ENCODE measurements at places on chromosomes 11 and 22.

DNA sequence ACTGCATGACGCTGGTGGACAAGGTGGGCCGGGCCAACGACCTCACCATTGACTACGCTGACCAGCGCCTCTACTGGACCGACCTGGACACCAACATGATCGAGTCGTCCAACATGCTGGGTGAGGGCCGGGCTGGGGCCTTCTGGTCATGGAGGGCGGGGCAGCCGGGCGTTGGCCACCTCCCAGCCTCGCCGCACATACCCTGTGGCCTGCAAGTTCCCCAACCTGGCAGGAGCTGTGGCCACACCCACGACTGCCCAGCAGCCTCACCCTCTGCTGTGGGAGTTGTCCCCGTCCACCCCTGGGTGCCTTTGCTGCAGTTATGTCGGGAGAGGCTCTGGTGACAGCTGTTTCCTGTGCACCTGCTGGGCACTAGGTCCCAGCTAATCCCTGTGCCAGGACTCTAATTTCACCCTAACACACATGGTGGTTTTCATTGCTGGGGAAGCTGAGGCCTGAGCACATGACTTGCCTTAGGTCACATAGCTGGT, 49.0 kb upstream of the PPP6R3 start:
- DNase-seq, result no peak

GRCh38 chr22:46329616-46330015, 5.9 kb upstream of the TRMU start:
- no peak for DNase-seq

- DNase-seq, result no peak
Observed at GRCh38 chr22:23212061-23213021, 32.0 kb downstream of the BCR start.

- no peak for DNase-seq
Observed at GRCh38 chr22:43299736-43300135, 43.4 kb downstream of the SCUBE1 start.

DNA sequence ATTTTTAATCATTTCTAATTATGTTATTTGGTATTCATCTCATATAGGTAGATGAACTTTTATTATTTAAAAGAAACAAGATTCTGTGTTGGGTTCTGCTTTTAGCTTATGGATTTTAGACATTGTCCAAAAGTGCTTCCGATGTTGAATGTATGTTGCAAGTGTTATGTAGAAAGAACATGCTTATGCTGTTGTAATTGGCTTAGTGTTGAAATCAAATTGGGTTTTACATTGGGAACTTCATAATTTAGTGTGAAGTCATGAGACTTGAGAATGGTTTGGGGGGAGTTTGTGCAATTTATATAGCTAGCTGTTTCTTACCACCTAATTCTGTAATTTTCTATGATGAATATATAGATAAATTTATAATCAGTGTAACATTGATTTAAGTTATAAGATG, 3.6 kb downstream of the MTMR3 start:
- no peak for DNase-seq

GRCh38 chr11:17528906-17529843, 15.0 kb downstream of the USH1C start:
- DNase-seq, result no peak

GRCh38 chr11:60921259-60921658, 3.0 kb upstream of the TMEM132A start:
- DNase-seq, result no peak

- no peak for DNase-seq
Observed at GRCh38 chr11:12723421-12724300, 49.4 kb downstream of the TEAD1 start.

- DNase-seq, result no peak
Observed at GRCh38 chr11:86669424-86669823, 3.0 kb downstream of the ME3 start.

GRCh38 chr22:29309332-29310064, 3.0 kb downstream of the GAS2L1 start:
- no peak for DNase-seq

DNA sequence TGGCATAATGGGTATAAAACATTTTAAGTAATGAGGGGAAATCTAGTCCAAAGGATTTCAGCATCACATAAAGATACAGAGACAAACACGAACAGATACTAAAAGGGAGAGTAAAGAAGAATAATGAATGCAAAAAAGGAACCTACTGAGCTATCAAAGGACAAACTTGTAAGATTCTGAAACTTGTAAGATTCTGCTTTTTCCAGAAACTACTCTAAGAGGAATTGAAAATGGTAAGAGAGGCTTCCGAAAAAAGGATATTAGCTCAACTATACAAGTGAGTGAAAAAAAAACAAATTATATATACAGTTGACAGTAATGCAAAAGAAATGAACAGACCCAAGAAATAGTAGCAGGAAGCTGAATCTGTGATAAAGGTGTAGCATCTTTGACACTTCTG, 37.7 kb downstream of the POLD3 start:
- DNase-seq, result no peak

GRCh38 chr11:72856065-72856464, 41.9 kb downstream of the ATG16L2 start:
- DNase-seq, result no peak

DNA sequence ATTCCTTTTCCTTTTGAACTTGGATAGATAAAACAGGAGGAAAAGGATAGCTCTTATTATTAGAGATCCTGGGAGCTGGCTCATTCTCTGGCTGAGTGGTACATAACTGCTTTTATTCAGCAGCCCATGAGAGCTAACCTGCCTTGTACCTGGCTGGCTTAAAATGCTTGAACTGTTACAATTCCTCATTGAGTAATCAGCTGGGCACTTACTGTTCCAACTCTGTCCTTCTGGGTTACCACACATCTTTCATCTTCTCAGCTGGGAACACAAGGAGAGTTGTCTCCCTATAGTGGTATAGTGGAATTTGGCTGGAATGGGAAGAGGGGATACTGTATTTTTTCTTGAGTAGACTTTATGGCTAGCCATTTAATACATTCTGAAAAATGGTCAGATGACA, 39.8 kb upstream of the SPTBN2 start:
- DNase-seq, result no peak

GRCh38 chr11:76551400-76551799, 106.6 kb downstream of the EMSY start:
- no peak for DNase-seq

DNA sequence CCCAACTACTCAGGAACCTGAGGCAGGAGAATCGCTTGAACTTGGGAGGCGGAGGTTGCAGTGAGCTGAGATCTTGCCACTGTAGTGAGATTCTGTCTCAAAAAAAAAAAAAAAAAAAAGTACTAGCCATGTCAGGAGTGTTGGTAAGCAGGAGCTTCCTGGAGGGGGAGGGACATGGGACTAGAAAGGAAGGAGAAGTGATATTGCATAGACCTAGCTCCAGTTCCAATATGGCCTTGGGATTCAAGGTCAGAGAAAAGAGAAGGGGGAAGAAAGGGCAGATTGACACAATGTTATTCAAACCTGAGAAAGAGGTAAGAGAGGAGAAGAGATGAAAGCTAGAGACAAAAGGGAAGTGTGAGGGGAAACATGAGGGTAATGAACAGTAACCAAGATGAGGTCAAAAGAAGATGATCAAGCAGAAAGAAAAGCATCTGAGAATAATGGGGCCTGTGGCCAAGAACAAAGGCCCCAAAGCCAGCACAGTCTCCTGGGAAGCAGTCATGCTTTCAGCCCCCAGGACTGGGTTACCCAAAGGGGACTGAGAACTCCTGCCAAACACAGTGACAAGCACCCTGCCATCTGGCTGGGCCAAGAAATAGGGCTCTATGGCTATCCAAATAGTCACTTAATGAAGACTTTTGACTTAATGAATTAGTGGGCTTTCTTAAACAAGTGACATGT, 51.7 kb upstream of the FTH1 start:
- DNase-seq, result no peak

DNA sequence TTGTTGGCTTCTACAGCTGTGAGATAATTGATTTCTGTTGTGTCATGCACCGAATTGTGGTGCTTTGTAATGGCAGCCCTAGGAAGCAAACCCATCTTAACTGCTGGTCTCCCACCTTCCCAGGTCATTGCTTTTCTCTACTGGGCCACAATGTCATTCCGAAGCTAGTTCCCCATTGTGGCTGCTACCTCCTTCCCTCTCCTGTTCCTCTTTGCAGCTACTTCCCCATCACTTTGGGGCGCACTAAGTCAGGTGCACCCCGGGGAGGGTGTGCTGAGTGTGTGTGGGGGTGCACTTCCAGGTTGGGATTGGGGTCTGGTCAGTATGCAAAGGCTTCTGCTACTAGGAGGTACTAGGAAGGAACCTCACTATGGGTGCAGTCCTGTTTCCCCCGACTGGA, 109.3 kb downstream of the ST3GAL4 start:
- DNase-seq, result no peak

DNA sequence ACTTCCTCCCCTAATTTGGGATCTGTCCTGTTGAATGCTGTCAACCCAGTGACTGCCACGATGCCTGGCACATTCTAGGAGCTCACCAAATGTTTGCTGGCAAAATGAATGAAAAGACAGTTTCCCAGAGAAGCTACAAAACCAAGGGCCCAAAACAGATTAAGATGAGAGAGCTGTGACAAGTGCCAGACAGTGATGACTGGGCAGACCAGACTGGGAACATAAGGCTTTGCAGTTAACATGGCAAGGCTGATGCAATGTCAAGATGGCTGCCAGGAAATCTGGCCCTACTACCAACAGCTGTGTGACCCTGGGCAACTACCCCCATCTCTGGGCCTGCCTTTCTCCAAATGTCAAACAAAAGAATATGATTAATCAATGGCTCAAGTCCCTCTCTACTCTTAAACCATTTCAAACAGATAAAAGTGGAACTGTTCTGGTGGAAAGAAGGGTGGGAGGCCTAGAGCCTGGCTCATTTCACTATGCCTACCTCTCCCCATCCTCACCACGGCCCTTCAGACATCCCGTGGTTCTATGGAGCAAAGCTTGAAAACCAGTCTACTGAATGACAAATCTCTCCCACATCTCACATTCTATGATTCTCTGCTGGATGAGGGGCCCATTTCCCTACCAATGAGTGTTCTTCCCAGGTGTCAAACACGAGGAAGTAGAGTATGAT, 12.8 kb downstream of the AP1B1 start:
- no peak for DNase-seq

DNA sequence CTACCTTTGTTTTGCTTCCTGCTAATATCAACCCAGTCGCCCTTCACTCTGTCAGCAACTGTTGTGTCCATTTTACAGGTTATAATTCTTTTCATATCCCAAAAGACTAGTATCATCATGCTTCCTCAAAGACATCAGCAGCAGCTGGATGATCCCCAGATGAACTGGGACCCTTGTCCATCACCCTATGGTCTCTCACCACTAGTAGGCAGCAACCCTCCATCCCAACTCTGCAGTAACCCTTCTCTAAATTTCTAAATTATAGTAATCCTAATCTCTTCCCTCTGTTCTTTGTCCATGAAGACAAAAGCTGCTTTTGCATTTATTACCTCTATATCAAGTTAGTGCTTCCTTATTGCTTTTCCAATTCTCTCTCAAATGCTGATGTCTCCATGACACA, 1025.8 kb downstream of the FAM181B start:
- no peak for DNase-seq

DNA sequence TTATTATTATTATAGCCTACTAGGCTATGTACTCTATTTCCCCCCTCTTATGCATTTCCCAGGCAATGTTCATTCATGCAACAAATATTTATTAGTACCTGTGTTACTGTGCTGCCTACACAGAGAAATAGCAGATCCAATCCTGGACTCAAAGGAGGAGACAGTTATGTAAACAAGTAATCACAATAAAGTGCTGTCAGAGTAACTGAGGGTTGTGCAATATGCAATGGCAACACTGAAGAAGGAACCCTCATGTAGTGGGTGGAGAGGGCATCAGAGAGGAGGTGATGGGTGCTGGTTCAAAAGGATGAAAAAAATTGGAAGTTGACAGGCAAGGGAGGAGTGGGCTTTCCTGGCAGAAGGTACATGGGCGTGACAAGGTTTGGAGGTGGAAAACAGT, 886 bp upstream of the P4HA3 start:
- DNase-seq, result no peak

- no peak for DNase-seq
Observed at GRCh38 chr22:47372596-47373385, 610.3 kb downstream of the TBC1D22A start.

- DNase-seq, result no peak
Observed at GRCh38 chr11:122264121-122264520, 148.1 kb upstream of the BLID start.

DNA sequence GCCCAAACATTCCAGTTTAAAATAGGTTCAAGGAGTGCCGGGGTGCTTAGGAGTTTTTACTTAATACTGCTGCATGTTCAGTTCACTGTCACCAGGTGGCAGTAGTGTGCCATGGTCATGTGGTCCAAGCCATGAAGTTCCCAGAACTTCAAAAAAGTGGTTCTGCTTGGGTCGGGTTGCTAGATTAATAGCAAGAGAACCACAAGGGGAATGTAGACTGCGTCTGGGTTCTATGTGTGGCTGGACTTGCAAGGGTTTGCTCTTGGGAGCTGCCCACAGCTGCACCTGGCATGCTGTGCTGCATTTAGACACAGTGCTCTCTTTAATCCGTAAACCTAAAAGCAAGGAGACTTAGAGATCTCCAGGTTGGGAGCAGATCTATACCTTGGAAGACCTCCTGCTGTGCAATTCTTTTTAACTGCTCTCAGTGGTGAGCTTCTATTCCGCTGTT, 6.5 kb upstream of the SPON1 start:
- no peak for DNase-seq

DNA sequence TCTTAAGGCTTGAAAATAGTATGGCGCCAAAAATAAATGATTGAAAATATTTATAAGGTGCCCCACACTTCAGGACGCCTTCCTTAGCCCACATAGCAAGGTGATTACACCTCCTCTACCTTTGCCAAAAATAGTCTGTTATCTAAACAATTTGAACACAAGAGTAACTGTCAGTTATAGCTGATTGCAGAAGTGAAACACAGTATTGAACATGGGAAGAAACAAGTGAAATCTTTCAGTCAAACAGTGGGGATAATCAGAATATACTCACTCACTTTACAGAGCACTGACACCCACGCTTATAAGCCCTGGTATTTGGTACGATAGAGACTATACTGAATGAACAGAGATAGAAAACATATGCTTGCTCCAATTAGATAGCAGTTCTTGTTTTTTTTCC, 203.1 kb downstream of the RAB38 start:
- no peak for DNase-seq

- DNase-seq, result no peak
Observed at GRCh38 chr22:32964411-32965057, 93.6 kb downstream of the SYN3 start.

GRCh38 chr11:65301491-65302329, 13.0 kb upstream of the CDC42EP2 start:
- no peak for DNase-seq

DNA sequence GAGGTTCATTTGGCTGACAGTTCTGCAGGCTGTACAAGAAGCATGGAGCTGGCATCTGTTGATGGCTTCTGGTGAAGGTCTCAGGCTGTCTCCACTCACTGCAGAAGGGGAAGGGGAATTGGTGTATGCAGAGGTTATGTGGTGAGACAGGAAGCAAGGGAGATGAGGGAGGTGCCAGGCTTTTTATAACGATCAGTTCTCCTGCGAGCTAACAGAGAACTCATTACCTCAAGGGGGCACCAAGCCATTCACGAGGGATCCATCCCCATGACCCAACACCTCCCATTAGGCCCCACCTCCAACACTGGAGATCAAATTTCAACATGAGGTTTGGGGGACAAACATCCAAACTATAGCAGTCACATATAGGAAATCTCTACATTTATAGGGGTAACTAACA, 38.7 kb upstream of the E2F8 start:
- DNase-seq, result no peak

GRCh38 chr22:43364169-43364435, 20.9 kb upstream of the SCUBE1 start:
- no peak for DNase-seq
